ENCODE measurements at places on chromosomes 1 and 21. TPM values are rescaled to one million over a fixed set of nuclear protein-coding genes. Genes with fewer than 3 reads are reported as not detected.

EDN2 gene
- not detected for total RNA-seq

S100A14 gene
- total RNA-seq: not detected

CDC20 gene
- total RNA-seq: 27.5 TPM

LCE1D gene
- total RNA-seq: not detected

LRRC39 gene
- 0.20 TPM for total RNA-seq

KIF14 gene
- 1.2 TPM for total RNA-seq

FCGR2B gene
- not detected for total RNA-seq

CGN gene
- total RNA-seq: under 0.01 TPM

CLCA4 gene
- not detected for total RNA-seq

C1orf146 gene
- not detected for total RNA-seq

TOMM40L gene
- total RNA-seq: 12.0 TPM

CD2 gene
- total RNA-seq: not detected

SPRR2F gene
- total RNA-seq: not detected

FAM76A gene
- 5.4 TPM for total RNA-seq

CRP gene
- not detected for total RNA-seq

COL8A2 gene
- total RNA-seq: 1.6 TPM

BMP8A gene
- 0.44 TPM for total RNA-seq

LCE1E gene
- total RNA-seq: not detected

RHBG gene
- total RNA-seq: not detected

RHOU gene
- 29.8 TPM for total RNA-seq

APOBEC4 gene
- total RNA-seq: not detected

CYP4X1 gene
- total RNA-seq: 0.87 TPM

CLCA2 gene
- not detected for total RNA-seq

RSPO1 gene
- total RNA-seq: not detected

KCNJ6 gene
- under 0.01 TPM for total RNA-seq

LRRC71 gene
- under 0.01 TPM for total RNA-seq

SMPDL3B gene
- 0.60 TPM for total RNA-seq

LRRC3 gene
- total RNA-seq: 0.99 TPM

OLFML3 gene
- total RNA-seq: 8.7 TPM

PIK3R3 gene
- total RNA-seq: 11.7 TPM

DISC1 gene
- 4.1 TPM for total RNA-seq

FTCD gene
- not detected for total RNA-seq

OR2G6 gene
- total RNA-seq: not detected

NCAM2 gene
- total RNA-seq: under 0.01 TPM

CRNN gene
- not detected for total RNA-seq

SERTAD4 gene
- 0.22 TPM for total RNA-seq

ERICH3 gene
- not detected for total RNA-seq

COL11A1 gene
- total RNA-seq: not detected

APCS gene
- total RNA-seq: not detected

C21orf58 gene
- total RNA-seq: 2.0 TPM

BRDT gene
- not detected for total RNA-seq

OPRD1 gene
- total RNA-seq: not detected

KRTAP12-2 gene
- not detected for total RNA-seq

TESK2 gene
- total RNA-seq: 3.3 TPM
